ENCODE measurements at places on chromosomes 12 and 14.

- no peak for DNase-seq
Measured at GRCh38 chr12:24226745-24227350, 277.4 kb upstream of the SOX5 start.

- DNase-seq: no peak
Measured at GRCh38 chr12:10065241-10065640, 33.5 kb downstream of the CLEC1A start.

- DNase-seq: no peak
Measured at GRCh38 chr12:54303640-54304039, 2.8 kb upstream of the NFE2 start.

GRCh38 chr14:71105177-71105576 lies 197.9 kb downstream of the PCNX1 start:
- DNase-seq: no peak

DNA sequence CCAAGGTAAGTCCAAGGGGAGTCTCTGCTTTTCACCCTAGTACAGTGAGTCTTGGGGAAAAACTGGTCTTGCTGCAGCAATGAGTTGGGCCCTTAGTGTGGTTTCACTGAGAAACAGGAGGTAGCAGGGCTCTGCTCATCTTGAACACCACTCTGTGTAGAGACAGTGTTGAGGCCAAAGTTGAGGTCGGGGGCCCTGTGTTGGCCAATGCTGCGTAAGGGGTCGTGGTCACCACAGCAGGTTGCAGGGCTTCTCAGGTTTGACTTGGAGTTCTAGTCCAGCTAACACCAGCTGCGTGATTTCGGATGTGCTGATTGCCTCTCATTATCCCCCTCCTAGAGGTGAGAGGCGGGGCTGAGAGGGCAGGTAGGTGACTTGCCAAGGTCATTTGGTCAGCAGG lies 807.5 kb downstream of the VRK1 start:
- no peak for DNase-seq

DNA sequence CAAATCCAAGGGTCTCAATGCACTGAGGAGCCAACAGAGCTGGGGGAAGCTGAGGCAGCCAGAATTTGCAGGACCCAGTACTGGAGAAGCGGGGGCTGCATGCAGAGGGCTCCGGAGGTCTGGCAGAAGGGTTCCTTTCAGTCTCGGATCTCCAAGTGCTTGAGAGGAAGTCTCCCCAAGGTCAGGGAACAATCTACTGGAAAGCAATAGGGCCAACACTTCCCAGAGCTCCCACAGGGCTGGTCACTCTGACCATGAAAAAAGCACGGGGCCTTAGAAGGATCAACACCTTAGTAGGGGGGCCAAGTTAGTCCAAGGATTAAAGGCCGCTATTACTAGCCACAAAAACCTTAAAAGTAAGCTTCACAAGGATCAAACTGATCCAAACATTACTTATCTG lies 31.7 kb downstream of the SPPL3 start:
- DNase-seq: no peak

DNA sequence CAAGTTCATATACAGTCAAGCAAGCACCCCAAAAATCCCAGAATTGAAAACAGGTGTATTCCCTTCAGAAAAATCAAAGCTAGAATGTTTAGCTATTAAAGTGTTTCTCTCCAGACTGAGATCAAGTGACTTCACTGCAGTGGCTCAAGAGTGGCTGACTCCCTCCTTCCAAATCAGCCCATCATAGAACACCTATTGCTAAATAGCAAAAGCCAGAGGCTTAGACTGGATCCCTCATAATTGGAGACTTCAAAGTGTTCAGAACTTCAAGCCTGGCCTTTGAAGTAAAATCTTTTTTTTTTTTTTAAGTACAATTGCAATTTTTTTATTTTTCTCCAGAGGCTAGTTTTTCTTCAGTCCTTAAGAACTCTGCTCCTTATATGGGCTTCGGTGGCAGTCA lies 50.0 kb upstream of the CERS5 start:
- DNase-seq: no peak
